ENCODE measurements at places on chromosomes 2 and 18.

- DNase-seq: peak; percentile 91
Measured at GRCh38 chr2:164992818-164993217, 37.5 kb upstream of the SLC38A11 start.

- DNase-seq: peak; percentile 23
Measured at GRCh38 chr2:64989982-64990614, 899 bp downstream of the SLC1A4 start.

- DNase-seq: no peak
Measured at GRCh38 chr2:167890739-167891138, 356.7 kb downstream of the STK39 start.

DNA sequence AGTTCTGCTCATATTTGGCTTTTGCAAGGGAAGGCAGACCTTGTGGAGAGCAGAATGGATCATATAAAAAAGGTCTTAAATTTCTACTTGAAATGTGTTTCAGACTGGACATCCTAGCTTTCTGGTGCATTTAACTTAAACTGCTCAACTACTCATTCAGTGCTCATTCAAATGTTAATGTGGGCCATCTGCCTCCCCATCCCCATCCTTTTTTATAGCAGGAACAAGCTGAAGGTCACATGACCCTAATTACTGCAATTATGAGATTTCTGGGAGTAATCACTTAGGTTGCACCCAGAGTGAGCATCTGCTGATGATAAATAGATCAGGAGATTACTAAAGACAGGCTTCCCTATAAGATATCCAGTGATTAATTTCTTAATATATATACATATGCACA lies 96.1 kb downstream of the MAP2 start:
- no peak for DNase-seq

GRCh38 chr2:28172114-28172898 lies 220.4 kb upstream of the FOSL2 start:
- DNase-seq: no peak

All from fibroblast of skin of right biceps (primary cell).